Stimulated activated CD4-positive, alpha-beta T cell treated with anti-CD3 and anti-CD28 coated beads, Interleukin-15, amount 100 ng/mL, for 24 hours (primary cell): ENCODE measurements at places on chromosomes 1 and 21.

- no peak for DNase-seq
Measured at GRCh38 chr1:59164371-59164770, 132.5 kb upstream of the FGGY start.

- no peak for DNase-seq
Measured at GRCh38 chr1:154589780-154590179, 18.2 kb downstream of the ADAR start.

DNA sequence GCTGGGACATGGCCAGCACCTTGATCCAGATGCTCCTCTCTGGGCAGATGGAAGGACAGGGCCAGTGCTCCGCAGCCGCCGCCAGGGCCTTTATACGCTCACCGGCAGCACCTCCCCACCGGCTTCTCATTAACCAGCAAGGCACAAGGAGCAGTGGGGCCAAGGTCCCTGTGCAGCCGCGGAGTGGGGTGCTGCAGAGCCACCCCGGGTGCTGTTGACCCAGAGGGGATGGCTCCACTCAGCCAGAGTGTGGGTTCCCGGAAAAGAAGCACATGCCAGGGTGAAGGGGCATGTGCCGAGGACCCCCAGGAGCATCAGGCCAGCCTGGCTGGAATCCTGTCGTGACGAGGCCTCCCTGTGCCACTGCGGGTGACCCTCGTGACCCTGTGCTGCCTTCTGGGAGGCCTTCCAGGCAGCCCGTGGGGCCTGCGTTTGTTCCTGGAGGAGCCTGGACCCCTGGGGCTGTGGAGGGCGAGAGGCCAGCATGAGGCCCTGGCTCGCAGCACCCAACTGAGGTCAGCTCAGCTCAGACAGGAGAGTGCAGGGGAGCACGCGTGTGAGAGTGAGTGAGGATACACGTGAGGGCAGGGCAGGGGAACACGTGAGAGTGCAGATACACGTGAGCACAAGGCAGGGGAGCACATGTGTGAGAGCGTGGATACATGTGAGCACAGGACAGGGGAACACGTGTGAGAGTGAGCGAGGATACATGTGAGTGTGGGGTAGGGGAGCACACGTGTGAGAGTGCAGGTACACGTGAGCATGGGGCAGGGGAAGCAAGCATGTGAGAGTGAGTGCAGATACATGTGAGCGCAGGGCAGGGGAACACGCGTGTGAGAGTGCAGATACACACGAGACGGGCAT, at the start of gene FTCD:
FTCD (minus strand) TSS at position 66 of the 864 bp plus-strand sequence; CDS start at position 10, 56 bp downstream.
- DNase-seq = peak; percentile 1

DNA sequence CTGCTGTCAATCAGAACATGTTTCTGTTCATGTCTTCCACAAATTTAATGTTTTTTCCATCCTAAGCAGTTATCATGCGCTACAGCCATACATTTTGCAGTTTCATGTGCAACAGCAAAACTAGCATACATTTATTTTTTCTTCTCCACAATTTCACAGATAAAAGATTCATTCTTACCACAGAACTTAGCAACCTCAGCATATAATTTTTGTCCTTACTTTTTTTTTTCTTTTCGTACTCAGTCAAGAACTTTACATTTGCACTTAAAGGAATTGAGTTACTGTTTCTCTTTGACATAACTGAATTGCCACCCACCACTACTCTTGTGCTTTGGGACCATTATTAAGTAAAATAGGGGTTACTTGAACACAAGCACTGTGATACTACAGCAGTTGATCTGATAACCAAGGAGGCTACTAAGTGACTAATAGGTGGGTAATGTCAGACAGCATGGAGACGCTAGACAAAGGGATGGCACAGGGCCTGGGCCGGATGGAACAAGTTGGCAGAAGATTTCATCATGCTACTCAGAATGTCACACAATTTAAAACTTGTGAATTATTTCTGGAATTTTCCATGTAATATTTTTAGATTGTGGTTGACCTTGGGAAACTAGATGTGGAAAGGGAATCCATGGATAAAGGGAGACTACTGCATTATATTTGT, 50.2 kb upstream of the LHX8 start:
- no peak for DNase-seq

DNA sequence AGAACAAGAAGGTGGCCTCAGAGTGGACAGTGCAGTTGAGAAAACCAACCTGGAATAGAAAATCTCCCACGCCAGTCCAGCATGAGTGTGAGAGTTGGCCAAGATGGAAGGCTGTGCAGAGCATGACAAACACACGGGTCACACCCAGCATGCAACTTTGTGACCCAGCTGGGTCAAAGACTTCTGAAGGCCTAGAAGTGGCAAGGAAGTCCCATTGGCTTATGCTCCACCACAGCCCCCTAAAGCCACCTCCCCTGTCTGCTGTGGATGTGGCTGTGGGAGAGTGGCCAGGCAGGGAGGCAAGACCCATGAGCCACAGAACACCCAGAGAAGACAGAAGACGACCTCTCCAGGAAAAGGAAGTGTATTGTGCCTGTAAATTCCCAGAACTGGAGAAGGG, 13.6 kb downstream of the BATF3 start:
- DNase-seq = no peak

DNA sequence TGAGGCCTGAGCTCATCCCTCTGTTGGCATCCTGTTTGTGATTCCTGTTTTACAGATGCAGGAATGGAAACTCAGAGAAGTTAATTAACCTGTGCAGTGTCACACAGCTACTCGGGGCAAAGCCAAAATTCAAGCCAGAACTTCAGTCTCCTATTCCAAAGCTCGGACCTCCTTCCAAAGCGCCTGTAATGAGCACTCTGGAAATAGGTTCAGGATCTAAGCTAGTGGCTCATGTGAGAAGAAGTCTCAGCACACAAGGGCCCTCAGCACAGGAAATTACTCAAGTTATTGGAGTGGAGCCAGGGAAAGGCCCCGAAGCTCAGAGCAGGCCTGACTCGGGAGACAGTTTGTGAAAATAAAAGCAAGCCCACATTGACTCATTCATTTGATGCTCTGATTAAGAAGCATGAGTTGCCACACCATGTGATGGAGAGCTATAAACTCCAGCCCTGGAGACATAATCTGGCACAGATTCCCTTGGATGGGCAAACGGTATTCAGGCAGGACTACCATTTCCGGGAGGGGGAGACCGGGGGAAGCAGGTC, 50.6 kb upstream of the LYST start:
- DNase-seq = peak; percentile 77

DNA sequence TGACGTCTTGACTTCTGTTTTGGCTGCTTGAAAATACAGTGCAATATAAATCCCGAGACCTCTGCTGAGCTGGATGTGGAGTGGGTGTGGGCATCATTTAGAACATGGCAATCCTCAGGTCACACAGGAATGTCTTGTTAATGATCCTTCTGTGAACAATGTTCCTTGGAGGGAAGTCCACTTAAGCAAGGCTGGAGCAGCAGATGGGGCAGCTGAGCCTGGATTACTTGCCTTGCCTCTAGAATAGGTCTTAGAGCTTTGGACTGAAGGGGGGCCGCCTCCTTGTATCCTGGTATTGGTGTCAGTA, 926 bp upstream of the SCMH1 start:
- DNase-seq = no peak
